ENCODE measurements at places on chromosomes 1 and 21. TPM values are rescaled to one million over a fixed set of nuclear protein-coding genes. Genes with fewer than 3 reads are reported as not detected.

The PLPP3 gene
- total RNA-seq = not detected

The DSCAM gene
- total RNA-seq = not detected

The C1QA gene
- total RNA-seq = not detected

The MPL gene
- not detected for total RNA-seq

The FCGR2B gene
- total RNA-seq = not detected

The CFAP107 gene
- total RNA-seq = not detected

The TIAM1 gene
- total RNA-seq = 127 TPM

The BECN2 gene
- total RNA-seq = not detected

The CRNN gene
- not detected for total RNA-seq

The TNFRSF8 gene
- total RNA-seq = 27.9 TPM

The AGMAT gene
- 34.4 TPM for total RNA-seq

The IARS2 gene
- 72.8 TPM for total RNA-seq

The PPP1R8 gene
- total RNA-seq = 88.1 TPM

The S100A8 gene
- not detected for total RNA-seq

The CHRNB2 gene
- not detected for total RNA-seq

The PLD5 gene
- not detected for total RNA-seq

The VCAM1 gene
- 0.10 TPM for total RNA-seq

The RNU1-1 gene
- 3,041 TPM for total RNA-seq

The KANK4 gene
- not detected for total RNA-seq

The SLC6A17 gene
- 0.05 TPM for total RNA-seq

The KCNJ15 gene
- 1.7 TPM for total RNA-seq

The GNAI3 gene
- total RNA-seq = 8.4 TPM

The SV2A gene
- 18.6 TPM for total RNA-seq

The DAB1 gene
- total RNA-seq = not detected

The CELA3B gene
- total RNA-seq = not detected

The SMPDL3B gene
- 0.29 TPM for total RNA-seq

The GPATCH4 gene
- 102 TPM for total RNA-seq
